ENCODE measurements at places on chromosomes 1 and 21.

- DNase-seq, result no peak
These were observed 161.8 kb upstream of the B3GALT2 start for GRCh38 chr1:193348091-193348768.

DNA sequence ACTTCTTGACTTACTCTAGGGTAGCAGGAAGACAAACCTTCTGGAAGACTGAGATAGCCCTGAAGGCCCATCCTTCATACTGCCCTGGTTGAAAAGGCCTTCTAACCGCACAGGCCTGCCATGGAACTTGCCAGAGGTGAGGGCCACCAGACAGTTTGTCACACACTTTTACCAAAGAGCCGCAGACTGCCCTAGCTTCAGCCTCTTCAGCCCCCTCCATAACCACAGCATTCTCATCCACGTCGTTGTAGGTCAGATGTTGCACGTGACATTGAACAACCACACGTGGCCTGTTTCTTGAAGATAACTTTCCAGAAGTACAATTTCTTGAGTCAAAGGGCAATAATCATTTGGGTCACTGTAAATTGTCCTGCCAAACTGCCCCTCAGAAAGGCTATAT lies 18.9 kb downstream of the ZNF362 start:
- no peak for DNase-seq

DNA sequence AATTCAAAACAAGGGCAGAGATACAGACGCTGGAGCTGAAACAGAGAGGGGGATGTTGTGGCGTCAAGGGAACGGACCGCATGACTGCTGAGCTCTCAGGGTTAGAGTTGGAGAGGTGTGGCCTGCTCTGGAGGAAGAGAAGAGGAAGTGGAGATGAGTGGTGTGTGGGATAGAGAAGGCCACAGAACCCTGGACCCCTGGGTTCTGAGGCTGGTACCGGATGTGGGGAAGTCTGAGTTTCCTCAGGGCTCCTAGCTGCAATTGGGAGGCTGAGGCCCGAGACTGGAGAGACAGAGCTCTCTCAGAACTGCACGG lies 1.8 kb downstream of the BCAN start:
- DNase-seq, result no peak

- no peak for DNase-seq
These were observed 1.2 kb downstream of the BMP8B start for GRCh38 chr1:39787468-39787867.

DNA sequence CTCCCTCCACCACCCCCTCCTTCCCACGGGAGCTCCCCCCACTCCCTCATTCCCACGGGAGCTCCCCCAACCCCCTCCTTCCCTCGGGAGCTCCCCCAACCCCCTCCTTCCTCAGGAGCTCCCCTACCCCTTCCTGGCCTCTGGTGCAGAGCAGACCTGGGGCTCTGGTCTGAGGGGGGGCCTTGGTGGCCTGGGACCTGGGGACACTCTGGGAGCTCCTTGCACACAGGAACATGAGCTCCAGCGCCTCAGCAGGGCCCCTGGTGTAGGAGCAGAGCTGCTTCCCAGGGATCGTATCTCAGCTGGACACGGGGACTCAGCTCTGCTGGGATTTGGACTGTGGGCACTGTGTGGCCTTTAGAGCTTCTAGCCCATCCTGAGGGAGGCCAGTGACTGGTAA lies 19.7 kb upstream of the PRSS38 start:
- DNase-seq, result no peak

GRCh38 chr1:192476802-192477298 lies 98.7 kb upstream of the RGS1 start:
- peak; percentile 67 for DNase-seq

DNA sequence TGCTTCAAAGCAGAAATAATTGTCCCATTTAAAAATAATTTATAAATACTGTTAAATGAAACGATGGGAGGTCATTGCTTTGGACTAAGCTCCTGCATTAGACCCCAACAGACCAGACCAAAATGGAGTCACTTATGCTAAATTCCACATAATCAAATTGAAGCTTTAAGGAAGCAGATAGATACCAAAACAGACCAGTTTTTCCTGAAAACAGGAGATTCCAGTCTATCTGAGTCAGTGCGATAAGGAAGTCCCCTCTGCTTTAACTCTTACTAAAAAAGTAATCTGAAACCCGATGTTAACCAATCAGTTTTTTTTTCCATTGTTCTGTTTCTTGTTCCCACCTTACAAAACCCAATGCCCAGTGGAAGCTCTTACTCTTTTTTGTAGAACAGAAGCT lies 16.2 kb upstream of the DNASE2B start:
- DNase-seq, result no peak

DNA sequence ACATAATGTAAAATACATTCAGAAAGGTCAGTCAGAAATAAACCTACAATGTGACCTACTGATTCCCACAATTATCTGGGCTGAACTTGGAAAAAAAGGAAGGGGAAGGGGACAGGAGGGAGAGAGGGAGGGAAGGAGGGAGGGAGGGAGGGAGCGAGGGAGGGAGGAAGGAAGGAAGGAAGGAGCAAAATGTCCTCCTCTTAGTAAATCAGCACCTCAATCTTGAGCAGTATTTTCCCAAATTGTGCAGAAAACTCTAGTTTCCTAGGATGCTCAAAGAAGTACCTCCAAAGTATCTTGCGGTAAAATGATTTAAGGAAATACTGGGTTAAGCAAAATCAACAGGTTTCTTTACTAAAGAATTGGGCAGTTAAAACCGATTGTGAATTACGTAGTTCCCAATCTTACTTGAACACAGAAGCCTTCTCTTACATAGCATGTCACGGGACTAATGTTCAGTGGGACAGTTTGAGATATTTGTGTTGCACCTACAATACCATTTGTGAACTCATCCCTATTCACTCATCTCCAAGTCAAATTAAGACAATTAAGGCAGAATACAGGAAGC lies 51.0 kb upstream of the ASPM start:
- DNase-seq, result no peak

DNA sequence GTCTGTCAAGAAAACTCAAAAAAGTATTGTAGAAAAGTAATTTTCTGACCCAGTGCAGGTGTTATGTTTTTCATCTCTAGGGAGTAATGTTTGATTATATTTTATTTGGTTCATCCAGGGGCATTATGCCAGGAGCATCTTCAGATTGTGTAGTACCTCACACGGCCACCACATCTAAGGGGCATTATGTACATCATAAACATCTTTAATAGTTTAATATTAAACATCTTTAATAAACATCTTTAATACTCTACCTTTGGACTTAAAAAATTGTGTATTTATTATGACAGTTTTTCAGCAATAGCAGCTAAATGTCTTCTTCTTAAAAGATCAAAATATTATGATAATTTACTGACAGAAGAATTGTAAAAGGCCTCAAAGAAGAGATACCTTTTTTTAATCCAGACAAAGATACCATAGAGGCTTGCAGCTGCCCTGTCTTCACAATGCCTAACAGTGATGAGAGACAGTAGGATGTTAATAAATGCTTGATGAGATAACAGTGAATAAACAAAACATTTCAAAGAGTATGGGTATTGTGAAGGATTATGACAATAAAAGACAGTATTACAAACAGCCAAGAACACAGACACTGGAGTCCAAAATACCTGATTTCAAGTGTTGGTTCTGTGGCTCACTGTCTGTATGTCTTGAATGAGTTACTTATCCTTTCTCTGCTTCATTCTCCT lies 240.9 kb upstream of the ADGRL2 start:
- no peak for DNase-seq

DNA sequence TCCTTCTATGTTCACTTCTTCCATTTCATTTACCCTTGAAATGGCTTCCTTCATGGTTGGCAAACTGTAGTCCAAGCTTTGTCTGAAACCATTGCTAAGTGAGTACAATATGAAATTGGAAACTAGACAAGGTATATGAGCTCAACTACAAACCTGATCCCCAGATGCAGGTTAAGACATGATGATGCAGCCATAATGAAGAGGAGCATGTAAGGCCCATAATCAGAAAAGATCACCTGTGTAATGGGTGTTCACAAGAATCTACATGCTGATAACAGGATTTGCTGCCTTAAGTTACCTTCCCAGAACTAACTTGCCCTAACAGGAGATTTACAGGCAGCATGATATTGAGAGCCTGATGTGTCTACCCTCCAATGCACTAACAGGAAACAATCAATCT lies 153.9 kb downstream of the KCNH1 start:
- DNase-seq, result no peak
